T-helper 9 cell (primary cell): ENCODE measurements at places on chromosomes 2 and 18.

DNA sequence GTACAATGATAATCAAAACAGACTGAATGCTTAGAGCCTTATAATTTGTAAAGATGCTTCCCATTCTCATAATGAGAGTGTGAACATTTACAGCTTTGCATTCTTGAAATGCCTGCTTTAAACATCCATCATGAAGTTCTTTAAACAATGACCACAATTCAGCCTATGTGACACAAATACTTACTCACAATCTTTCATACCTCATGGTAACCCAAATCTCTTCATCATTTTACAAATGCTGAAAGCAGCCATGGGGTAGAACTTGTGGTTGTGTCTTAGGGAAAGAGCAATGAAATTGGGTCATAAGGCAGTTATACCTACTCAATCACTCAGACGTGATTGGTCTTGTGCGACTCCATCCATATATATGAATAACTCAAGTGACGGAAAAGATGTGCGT, 140.7 kb downstream of the RND3 start:
- no peak for DNase-seq

DNA sequence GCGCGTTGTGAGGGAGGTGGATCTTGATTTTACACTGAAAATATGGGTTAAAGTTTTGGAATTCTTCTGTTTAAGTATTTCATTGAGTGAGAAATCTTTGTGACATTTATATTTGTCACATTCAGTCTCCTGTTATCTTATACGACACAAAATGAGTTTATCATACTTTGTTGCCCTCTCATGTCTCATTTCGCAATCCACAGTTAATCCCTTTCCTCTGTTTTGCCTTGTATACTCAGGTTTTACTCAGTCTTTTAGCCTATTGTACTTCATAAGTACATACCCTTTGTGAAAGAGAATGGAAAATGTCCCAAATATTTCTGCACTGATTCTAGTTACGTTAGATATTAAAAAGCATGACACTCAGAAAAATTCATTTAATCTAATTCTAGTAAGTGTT, 142.7 kb downstream of the ATP9B start:
- DNase-seq = no peak

DNA sequence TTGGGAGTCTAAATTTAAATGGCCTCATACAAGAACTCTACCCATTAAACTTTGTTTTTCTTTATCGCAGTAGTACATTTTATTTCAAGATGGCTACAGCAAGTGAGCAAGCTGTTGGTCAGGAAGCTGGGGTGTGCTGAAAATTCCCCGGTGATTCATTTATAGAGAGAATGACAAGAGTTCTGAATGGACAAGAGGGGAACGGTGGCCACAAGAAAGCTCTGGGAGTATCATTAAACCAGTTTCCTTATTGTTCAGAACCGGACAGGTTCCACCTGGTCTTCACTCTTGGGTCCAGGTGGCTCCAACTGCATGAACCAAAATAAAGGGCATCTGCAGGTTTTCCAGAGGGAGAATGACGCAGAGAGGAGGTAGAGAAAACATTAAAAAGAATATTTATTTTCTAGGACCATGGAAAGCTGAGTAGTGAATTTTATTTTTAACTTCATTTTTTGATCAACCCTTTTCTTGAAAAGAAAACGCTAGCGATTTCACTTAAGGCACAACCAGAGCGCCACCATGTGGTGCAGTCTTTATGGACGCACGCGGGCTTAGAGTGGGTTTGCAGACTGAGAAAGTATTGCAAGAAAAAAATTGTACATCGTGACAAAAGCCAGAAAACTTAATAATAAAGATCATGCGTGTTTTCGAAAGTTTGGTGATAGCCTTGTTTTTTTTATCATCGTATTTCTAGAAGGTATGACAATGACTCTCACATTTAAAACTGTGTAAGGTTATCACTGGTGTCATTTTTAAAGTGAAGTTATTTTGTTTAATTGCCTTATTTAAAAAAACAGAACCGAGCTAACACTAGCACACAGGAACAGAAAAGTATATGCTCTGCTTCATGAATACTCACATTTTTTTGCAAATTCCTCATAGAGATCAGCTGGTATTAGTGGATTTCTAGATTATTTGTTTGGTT, 97.9 kb upstream of the NOL4 start:
- no peak for DNase-seq

GRCh38 chr2:239882331-239882732, 142.8 kb downstream of the NDUFA10 start:
- DNase-seq = peak; percentile 47

DNA sequence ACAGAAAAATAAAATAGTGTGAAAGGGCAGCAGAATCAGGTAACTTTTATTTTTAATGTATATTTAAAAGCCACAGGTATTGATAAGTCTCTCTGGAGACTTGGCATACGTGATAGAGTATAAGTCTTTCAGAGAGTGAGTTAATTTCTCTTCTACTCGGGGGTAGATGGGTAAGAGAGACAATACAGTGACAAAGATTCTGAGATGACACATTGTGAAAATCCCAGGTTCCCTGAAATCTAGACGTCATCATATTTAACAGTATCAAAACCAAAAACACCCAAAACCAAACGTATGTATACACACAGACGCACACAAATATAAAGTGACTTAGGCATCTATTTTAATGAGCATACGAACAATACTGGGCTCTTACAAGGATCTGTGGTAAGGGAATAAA, 33.3 kb downstream of the NIF3L1 start:
- DNase-seq = no peak

DNA sequence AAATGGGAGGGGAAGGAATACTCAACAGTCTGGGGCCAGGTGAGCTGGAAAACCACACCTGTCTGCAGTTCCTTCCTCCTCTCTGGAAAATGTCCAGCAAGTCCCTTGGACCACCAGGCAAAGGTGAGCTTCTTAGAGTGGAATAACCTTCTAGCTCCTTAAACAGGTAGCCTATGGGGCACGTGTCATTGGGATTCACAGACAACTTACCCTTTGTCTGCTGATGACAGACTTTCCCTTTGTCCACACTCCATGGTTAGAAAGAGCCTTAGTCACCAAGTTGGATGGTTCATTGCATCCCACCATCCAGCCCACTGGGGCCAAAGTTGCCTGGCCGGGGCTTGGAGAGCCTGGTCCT, 98.0 kb upstream of the ITGA6 start:
- DNase-seq = no peak

DNA sequence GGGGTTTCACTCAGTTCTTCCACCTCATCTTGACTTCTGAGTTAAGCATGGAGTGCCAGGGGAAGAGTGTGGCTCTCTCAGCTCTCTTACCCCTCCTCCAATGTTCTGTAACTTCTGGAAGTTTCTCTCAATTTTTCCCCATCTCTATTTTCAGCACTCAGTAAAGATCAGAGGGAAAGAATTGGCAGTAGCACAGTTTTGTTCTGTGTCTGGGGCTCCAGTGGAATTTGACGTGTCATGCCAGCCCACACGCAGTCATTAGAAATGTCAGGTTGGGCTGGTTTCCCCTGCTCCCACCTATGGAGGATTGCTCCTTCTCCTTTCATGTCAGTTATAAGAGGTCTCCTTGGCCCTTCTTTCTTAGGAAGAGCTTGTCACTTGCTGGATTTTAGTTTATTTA, 104.6 kb upstream of the COL3A1 start:
- no peak for DNase-seq

DNA sequence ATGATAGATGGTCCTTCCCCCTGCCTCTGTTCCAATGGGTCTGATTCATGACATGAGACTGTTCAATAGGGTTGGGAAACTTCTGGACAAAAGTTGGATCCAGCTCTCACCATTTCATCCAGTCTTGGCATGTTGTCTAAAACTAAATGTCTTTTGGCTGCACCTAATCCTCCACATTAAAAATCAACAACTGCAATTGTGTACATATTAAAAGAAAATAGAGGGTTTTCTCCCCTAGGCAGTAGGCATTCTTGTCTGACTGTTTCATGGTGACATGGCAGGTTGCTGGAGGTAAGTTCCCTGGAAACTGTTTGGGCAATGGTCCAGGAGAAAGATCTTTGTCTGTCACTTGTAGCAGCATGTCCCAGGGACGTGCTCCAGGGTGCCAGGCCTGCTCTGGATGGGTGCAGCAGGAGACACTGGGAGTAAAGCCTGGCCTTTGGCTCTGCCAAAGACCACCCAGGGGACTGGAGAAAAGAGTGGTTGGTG, 135.8 kb downstream of the TCF4 start:
- DNase-seq = no peak

DNA sequence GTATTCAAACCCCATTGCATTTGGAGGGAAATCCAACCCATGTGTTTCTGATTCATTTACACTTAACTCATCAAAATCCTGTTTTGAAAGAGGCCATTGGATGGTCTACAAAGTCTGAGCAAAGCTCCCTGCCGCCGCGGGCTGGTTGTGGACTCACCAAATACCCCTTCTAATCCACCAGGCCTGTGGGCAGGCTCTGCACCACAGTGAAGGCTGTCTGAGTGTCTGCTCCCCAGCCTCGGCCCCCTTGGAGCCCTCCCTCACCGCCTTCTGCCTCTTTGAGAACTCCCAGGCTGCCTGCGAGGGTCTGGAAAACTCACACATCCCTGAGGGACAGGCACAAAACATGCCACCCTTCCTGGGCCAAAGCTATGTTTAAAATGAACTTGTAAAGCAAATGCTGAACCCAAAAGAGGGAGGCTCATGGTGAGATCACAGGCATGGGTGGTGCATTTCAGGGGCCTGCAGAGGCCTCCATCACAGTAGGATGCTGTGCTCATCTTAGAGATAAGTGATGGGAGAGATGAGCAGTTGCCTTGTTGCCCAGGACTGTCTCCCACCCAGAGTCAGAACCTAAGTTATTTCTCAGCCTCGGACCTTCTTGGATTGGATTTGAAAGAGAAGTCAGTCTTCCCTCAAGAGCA, 225.0 kb downstream of the CYP26B1 start:
- DNase-seq = no peak

DNA sequence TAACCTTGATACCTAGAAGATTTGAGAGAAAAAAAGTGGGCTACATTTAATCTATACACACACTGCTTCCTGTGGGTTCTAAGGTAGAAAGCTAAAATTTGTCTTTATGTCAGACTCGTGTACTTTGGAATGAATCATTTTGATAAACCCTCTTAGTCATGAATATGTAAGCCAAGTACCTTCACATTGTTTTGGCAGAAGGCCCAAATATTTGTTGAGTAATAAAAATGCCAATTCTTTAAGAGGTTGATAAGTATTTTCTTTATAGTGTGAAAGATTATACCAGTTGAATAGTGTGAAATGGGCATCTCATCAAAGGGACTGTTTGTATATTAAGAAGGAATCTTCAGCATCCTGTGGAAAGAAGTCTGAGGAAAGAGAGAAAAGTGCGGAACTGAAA, 1464.7 kb upstream of the ZEB2 start:
- DNase-seq = no peak

DNA sequence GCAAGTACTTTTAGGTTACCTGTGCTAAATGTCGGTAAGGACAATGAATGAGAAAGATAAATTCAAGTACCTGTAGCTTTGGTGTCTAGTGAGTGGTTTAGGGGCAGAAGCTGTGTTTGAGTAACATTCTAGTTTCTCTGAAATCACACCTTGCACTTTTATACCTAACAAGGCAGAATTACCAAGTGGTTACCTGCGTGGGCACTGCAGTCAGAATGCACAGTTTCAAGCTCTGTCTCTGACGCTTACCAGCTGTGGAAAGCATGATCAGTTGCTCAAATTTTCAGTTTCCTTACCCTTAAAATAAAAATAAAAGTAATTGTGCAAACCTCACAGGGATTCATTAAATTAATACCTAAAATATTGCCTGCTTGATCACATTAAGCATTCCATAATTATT, 846.9 kb upstream of the VRK2 start:
- DNase-seq = no peak

- no peak for DNase-seq
These were observed 42.8 kb downstream of the SCRN3 start for GRCh38 chr2:174438146-174438886.

DNA sequence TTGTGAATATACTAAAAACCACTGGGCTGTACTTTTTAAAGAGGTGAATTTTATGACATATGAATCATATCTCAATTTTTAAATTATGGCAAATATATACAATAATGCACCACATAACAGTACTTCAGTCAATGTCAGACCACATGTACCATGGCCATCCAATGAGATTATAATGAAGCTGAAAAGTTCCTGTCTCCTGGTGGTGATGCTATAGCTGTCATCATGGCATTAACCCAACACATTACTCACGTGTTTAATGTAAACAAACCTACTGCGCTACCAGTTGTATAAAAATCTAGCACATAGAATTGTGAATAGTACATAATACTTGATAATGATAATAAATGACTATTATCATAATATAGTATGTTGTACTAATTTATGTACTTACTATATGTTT, 77.6 kb upstream of the ID2 start:
- DNase-seq = no peak

GRCh38 chr18:48049757-48050156, 119.3 kb upstream of the SMAD2 start:
- no peak for DNase-seq

- no peak for DNase-seq
These were observed 37.4 kb downstream of the TTC32 start for GRCh38 chr2:19864381-19864780.

GRCh38 chr2:28643327-28643726, 108.3 kb upstream of the PPP1CB start:
- DNase-seq = no peak

- no peak for DNase-seq
These were observed 29.9 kb downstream of the CREG2 start for GRCh38 chr2:101357376-101357775.

- no peak for DNase-seq
These were observed 2.6 kb upstream of the LIMS1 start for GRCh38 chr2:108531674-108532055.

- no peak for DNase-seq
These were observed 258.0 kb downstream of the CNTNAP5 start for GRCh38 chr2:124283096-124283495.

DNA sequence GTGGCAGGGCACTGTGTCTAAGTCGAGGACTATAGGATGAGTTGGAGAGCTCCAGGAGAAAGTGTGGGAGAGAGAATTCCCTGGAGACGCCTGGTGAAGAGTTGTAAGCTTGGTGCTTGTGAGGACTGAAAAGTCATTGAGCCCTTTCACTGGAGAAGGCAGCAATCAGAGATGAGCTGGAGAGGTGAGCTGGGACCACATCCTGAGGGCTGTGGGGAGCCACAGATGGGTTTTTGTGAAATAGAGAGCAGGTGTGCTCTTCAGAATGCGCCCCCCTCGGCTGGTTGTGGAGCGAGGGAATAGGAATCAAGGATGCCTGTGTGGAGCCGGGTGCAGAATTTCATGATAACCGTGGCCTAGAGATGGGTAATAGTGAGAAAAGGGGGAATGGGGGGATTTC, 224.3 kb downstream of the KLHL29 start:
- no peak for DNase-seq

DNA sequence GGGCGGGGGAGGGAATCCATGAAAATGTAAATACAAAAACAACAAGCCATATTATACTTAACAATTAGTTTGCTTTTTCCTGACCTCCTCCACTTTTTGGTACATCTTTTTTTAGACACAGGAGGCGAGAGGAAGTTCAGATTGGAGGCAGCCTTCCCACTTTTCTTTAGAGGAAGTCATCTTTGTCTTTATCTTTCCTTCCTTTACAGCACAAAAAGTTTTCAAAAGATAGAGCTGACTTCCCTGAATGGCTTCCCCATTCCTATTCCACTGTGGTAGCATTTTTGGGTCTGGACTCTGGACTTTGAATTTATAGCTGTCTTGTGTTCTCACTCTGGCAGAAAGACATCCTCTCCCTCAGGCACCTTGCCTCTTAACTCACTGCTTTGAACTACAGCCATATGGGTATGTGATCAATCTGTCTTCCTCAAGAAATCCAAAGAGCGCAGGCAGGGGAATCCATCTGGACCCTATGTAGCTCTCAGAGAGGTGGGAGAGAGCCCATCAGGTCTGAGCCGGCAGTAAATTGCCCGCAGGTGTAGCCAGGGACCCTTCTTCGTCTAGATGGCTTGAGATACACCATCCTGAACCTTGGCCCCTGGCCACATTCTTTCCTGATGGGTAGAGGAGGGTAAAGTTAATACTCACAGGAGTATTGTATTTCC, 101.9 kb downstream of the AQP4 start:
- DNase-seq = no peak
